ENCODE measurements at places on chromosomes 16 and 17.

- DNase-seq: no peak
Observed at GRCh38 chr16:74771656-74772315, 2.8 kb downstream of the FA2H start.

- no peak for DNase-seq
Observed at GRCh38 chr17:10663231-10663630, 6.1 kb upstream of the MYH3 start.

- no peak for DNase-seq
Observed at GRCh38 chr16:18024611-18025010, 311.9 kb downstream of the NPIPA8 start.

DNA sequence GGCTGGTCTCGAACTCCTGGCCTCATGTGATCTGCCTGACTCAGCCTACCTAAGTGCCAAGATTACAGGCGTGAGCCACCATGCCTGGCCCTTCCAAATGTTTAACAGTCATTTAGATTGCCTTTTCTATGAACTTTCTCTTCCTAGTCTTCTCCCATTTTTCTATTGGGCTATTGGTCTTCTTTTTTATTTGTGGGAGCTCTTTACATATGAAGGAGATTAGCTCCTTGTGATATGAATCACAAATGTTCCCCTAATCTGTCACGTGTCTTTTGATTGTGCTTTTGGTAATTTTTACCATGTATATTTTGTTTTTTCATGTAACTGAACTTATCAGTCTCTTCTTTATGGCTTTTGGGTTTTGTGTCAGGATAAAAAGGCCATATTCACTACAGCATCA is 11.9 kb downstream of the ADCY7 start:
- no peak for DNase-seq

GRCh38 chr17:77943971-77944370 is 14.5 kb upstream of the TNRC6C start:
- DNase-seq: no peak

DNA sequence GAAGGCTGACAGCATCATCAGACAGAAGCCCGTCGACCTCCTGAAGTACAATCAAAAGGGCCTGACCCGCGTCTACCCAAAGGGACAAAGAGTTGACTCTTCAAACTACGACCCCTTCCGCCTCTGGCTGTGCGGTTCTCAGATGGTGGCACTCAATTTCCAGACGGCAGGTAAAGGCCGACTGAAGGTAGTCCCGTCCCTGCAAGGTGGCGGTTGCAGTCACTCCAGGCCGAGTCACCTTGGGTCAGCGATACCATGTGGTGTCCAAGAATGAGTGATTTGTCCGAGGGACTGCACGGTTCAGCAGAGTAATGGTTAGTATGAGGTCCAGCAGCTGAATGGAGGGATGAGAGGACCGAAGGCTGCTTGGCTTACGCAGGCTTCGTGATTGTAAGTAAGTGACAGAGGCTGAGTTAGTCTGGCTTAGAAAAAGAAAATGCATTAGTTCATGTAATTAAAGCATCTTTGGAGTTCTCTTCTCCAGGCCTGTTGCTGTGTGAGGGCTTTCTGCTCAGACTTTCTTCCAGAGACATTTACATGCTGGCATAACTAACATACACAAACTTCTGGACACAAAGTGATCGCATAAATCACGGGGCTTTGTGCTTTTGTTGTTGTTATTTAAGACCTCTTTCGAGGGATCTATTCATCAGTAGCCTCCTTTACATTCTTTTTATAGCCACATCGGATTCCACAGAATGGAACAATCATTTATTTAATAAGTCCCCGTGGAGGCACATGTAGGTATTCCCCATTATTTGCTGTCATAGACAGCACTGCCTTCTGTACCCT is 74.9 kb downstream of the SDR42E1 start:
- DNase-seq: no peak

- DNase-seq: no peak
Observed at GRCh38 chr17:44761932-44762810, 3.4 kb downstream of the ADAM11 start.

- DNase-seq: no peak
Observed at GRCh38 chr16:51286272-51286671, 135.2 kb upstream of the SALL1 start.

GRCh38 chr16:58487566-58488351 is 12.2 kb upstream of the NDRG4 start:
- DNase-seq: peak; percentile 73

- no peak for DNase-seq
Observed at GRCh38 chr16:89122322-89122851, 28.7 kb downstream of the ACSF3 start.

All from activated B cell treated with CpG ODN at 0.5 μM for 24 hours (primary cell).